ENCODE measurements at places on chromosomes 12 and 14. TPM values are rescaled to one million over a fixed set of nuclear protein-coding genes. Genes with fewer than 3 reads are reported as not detected.

ANKRD33 gene
- total RNA-seq = not detected

PLEKHD1 gene
- not detected for total RNA-seq

TMCC3 gene
- total RNA-seq = 11.5 TPM

FBRSL1 gene
- total RNA-seq = 11.0 TPM

- no peak for DNase-seq
Measured at GRCh38 chr12:2745655-2746054, 49.1 kb upstream of the FKBP4 start.

- no peak for DNase-seq
Measured at GRCh38 chr12:48163150-48163747, 5.9 kb upstream of the ASB8 start.

DNA sequence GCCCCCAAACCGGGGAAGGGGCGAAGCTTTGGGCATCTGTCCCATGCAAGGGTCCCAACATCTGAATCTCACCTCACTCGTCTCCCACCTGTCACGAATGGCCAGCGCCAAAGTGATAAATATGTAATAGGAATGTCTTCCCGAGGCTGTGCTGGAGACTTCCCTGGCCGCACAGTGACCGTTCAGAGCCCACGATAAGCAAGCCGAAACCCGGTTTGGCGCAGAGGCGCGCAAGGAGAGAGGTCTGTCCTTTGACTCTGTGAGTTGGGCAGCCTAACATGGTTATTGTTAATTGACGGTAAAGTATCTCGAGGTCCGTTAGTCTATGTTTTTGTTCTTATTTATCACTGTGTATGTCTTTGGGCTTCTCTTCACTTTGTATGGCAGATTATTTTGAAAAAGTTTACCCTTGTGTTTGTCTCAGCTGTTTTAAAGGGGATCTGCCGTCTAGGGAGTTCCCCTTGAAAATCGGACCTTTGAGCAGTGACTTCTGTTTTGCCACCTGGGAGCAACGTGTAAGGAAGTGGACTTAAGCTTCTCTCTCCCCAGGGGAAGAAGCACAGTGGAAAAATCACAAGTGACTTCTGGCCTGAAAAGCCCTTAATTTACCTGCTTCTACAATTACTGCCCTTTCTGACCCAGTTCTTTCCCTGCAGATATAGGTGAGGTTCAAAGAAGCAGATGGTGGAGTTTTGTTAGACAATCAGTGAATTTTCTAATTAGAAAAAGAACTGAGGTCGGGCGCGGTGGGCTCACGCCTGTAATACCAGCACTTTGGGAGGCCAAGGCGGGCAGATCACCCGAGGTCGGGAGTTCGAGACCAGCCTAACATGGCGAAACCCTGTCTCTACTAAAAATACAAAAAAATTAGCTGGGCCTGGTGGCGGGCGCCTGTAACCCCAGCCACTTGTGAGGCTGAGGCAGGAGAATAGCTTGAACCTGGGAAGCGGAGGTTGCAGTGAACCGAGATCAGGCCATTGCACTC, 1.1 kb upstream of the TM9SF1 start:
- no peak for DNase-seq

Measured in vagina (tissue), 2 donors.